ENCODE measurements at places on chromosomes 3 and 15.

DNA sequence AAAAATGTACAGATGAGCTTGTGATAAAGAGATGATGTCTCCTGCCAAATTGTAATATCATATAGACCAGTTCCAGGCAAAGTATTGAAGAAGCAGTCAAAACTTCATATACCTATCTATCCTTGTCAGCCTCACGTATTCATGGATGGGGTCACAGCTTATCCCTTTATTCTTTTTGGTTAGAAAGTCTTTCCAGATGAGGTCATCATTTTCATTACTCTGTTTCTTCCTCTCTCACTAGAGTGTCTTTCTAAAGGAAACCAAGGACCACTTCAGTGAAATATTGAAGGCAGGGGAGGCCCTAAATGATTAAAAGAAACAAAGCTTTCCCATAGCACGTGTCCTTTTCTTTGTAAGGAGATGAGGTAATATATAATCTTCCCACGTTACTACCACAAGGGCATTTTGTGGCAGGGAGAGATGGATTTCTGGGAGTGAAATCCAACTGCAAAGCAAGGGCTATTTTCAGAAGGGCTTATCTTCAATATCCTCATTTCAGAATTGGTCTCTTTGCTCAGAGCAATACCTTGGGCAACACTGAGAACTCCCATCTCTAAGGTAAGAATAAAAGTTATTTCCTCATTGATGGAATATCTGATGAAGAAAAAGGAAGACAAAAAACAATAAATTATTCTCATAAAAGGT lies 260.2 kb downstream of the TIGIT start:
- H3K36me3 ChIP-seq, result no peaks in the 10 kb centered on the region
- H3K27ac ChIP-seq, result no peak overlapping the region
- no peaks in the 10 kb centered on the region for H3K4me1 ChIP-seq
- no peak for DNase-seq
- no peak overlapping the region for H3K4me3 ChIP-seq

- DNase-seq, result no peak
- H3K4me3 ChIP-seq, result no peak overlapping the region
- H3K27me3 ChIP-seq, result no peaks in the 10 kb centered on the region
Measured at GRCh38 chr3:20458994-20459716, 273.1 kb upstream of the SGO1 start.

GRCh38 chr3:12970684-12971083 lies 102.5 kb downstream of the IQSEC1 start:
- no peaks in the 10 kb centered on the region for H3K27me3 ChIP-seq
- no peaks in the 10 kb centered on the region for H3K4me1 ChIP-seq
- no peak overlapping the region for H3K27ac ChIP-seq
- no peak for DNase-seq
- no peaks in the 10 kb centered on the region for H3K36me3 ChIP-seq
- H3K4me3 ChIP-seq, result no peak overlapping the region

DNA sequence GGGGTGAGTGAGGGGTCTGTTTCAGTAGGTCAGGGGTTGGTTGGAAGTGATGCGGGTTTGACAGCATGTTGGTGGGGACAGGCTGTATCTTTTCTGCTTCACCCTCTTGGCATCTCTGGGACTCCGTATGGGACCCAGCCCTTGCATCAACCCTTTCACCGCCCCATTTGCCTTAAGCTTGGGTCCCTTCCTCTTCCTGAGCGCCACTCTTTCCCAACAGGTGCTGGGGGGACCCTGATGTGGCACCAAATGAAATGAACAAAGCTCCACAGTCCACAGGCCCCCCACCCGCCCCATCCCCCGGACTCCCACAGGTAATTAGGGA lies 1.1 kb downstream of the EIF4G1 start:
- no peaks in the 10 kb centered on the region for H3K27me3 ChIP-seq
- DNase-seq, result no peak
- H3K4me3 ChIP-seq, result peak overlapping the region; percentile 63
- no peaks in the 10 kb centered on the region for H3K36me3 ChIP-seq
- peak overlapping the region; percentile 99 for H3K27ac ChIP-seq
- peaks cover 11% of the 10 kb centered on the region for H3K4me1 ChIP-seq

GRCh38 chr15:51718219-51718618 lies 19.2 kb downstream of the LYSMD2 start:
- H3K4me3 ChIP-seq, result no peak overlapping the region
- H3K27me3 ChIP-seq, result no peaks in the 10 kb centered on the region
- no peak overlapping the region for H3K27ac ChIP-seq
- DNase-seq, result no peak
- H3K36me3 ChIP-seq, result no peaks in the 10 kb centered on the region

GRCh38 chr15:70088887-70089691 lies 8.6 kb downstream of the TLE3 start:
- no peaks in the 10 kb centered on the region for H3K27me3 ChIP-seq
- H3K27ac ChIP-seq, result peak overlapping the region; percentile 29
- peaks cover 26% of the 10 kb centered on the region for H3K4me1 ChIP-seq
- no peaks in the 10 kb centered on the region for H3K36me3 ChIP-seq
- H3K4me3 ChIP-seq, result no peak overlapping the region
- no peak for DNase-seq

- H3K36me3 ChIP-seq, result no peaks in the 10 kb centered on the region
- no peak for DNase-seq
- no peak overlapping the region for H3K27ac ChIP-seq
- H3K4me3 ChIP-seq, result peak overlapping the region; percentile 55
- H3K27me3 ChIP-seq, result peaks cover 25% of the 10 kb centered on the region
- peaks cover 3% of the 10 kb centered on the region for H3K4me1 ChIP-seq
Measured at GRCh38 chr15:80778621-80778963, 578 bp upstream of the CEMIP start.

DNA sequence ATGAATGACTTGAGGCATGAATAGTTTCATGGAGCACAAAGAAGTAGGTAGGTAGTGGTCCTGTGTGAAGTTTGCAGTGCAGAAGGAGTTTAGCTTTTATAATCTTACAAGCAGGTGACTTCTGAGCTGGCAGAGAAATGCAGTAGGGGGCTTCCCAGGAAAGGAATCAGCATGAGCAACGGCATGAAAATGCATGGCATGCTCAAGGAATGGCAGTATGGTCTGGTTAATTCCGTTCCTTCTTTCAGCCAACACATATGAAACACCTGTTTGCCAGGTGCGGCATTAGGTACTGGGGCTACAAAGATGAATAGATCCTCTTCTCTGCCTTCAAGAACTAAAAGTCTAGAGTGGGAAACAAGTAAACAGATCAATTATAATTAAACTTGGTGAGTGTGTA lies 138.0 kb upstream of the BHLHE40 start:
- H3K27ac ChIP-seq, result no peak overlapping the region
- H3K4me3 ChIP-seq, result no peak overlapping the region
- DNase-seq, result no peak
- no peaks in the 10 kb centered on the region for H3K36me3 ChIP-seq

Measured in breast epithelium (tissue), 4 donors.